ENCODE measurements at places on chromosomes 3 and 15.

DNA sequence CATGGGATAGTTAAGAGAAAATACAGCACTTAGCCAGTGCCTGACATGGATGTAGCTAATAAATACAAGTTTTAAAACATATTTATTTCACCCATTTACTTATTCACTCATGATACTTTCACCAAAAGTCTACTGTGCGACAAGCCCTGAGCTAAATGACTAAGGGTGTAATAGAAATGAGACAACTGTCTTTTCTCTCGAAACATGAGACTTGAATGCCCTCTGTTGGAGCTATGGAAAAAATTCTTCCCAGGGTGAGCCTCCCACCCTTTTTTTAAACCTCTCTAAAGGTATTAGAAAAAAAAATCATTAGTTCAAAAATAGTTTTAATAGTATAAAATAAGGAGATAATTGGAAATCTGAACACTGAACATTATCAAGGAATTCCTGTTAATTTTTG is 24.3 kb upstream of the RPL14 start:
- DNase-seq = no peak

- DNase-seq = no peak
These were observed 60.1 kb downstream of the SLC12A1 start for GRCh38 chr15:48266024-48266689.

- peak; percentile 73 for DNase-seq
These were observed at the start of gene NDUFAF3 for GRCh38 chr3:49021813-49022687. Gene NDUFAF3 (plus strand): TSS chr3:49022121. CDS start chr3:49022145, 24 bp downstream.

GRCh38 chr3:188209740-188210139 is 55.8 kb downstream of the LPP start:
- no peak for DNase-seq

DNA sequence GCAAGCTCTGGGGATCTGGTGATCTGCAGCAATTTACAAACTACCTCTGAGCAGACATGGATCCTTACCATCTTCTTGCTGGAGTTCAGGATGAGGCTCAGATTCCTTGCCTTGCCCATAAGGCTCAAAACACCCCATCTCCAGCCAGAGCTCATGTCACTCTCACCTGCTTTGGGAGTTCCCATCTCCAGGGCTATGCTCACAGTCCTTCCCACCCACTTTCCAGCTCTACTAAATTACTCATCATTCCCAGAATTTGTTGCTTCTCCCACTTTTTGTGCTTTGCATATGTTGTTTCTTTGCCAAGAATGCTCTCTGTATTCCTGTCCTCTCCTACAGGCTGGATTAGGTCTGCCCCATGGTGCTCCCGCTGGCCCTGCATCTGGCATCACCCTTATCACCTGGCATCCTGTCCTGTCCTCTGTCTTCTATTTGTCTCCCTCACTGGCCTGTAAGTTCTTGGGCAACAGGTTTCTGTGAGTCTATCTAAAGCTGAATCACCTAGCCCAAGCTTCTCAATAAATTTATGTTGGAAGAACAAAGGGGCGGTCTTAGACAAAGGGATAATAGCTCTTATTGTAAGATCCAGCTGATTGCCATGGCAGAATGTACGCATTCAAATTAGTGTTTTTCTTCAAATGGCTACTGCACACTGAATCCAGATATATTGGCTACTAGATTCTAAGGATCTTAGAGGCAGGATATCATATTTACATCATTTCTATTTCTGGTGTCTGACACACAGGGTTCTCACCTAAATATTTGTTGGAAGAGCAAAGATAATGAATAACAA is 179.2 kb downstream of the CLSTN2 start:
- DNase-seq = no peak

DNA sequence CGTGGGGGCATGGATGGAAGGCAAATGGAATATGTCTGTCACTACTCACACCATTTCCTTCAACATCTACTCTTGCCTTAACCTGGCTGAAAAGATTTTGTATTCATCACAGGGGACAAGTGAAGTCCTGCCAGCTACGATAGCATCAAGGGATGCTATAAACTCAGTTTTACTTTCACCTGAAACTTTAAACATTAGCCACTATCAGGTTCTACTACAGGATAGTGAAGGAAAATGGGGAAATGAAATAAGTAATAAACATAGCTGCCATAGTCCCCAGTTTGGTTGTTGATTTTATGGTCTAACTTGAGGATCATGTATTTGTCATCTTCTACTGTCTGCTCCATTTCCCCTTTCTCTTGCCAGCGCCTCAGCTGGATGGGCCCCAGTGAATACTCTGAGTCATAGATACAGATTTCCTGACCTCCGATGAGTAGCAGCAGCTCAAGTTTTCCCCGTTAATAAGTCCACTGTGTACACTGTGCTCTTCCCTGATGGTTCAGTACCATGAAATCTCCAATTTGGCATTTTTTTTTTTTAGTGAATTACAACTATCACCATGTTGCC is 338.2 kb upstream of the SLCO3A1 start:
- DNase-seq = no peak

DNA sequence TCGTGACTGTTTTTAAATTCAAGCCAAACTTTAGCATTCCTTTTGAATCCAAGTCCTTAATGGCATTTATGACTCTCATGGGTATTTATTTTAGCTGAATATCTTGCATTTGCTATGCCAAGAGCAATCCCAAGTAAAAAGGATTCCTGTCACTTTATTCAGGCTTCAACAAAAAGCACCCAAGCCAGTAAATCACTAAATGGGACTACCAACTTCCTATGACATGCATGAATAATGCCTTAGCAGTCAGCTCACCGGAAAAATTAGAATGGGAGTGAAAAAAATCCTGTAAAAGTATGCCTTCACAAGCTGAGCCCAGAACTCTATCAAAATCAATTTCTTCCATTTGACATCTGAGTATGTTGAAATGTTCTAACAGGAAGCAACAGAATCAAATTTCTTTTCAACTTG is 1297.9 kb downstream of the ROBO2 start:
- DNase-seq = no peak

DNA sequence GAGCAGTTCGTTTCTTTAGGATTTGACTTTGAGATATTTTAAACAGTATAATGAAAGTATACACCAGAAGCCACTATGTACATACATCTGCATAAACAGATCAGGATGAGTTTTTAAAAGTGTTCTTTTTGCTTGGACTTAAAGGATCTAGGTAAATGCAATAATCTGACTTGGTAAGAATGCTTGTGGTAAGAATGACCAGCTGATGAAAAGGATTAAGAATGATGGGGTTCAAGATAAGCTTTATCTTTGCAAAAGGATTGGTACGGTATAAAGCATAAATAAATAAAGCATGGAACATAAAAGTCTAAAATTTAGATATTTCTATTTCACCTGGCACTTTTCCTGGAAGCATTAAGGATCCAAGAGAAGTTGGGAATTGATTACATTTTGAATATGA is 9.8 kb upstream of the MME start:
- DNase-seq = no peak

DNA sequence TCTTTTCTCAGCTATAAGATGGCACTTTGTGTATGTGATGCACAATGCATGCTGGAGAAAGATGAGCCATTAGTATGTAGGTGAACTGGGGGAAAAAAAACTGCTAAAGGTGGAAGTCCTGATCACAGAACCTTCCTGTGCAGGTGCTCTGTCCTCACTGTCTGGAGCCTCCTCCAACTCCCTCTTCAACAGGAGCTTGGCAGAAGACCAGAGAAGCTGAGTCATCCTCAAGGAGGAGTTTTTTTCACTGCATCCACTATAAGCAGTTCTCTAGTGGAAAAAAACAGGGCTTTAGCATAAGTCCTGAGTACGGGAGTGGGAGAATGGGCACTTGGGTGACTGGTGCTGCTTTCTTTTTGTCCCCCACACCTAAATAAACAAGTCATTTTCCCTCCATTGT is 168.4 kb upstream of the CADPS start:
- DNase-seq = no peak

All from NCI-H1417 treated with DMSO at 0.1 percent for 48 hours (cell line).